ENCODE measurements at places on chromosomes 6 and 20. TPM values are rescaled to one million over a fixed set of nuclear protein-coding genes. Genes with fewer than 3 reads are reported as not detected.

DNA sequence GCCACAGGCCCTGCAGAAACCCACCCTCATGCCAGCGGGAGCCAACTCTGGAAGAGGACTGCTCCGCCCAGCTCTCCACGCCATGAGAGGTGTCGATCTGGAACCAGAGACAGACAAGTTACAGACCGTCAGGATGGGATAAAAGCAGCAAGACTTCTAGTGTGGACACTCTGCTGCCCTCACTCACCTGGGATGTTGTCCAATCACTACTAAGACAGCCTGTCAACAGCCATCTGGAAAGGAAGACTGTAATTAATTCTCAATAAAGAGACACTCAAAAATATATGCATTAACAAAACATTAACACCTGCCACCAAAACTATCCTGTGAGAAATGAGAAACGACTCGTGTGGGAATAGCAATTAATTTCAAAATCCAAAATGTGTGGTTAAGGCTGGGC is 28.3 kb downstream of the SLC2A4RG start:
- no peak for DNase-seq

DNA sequence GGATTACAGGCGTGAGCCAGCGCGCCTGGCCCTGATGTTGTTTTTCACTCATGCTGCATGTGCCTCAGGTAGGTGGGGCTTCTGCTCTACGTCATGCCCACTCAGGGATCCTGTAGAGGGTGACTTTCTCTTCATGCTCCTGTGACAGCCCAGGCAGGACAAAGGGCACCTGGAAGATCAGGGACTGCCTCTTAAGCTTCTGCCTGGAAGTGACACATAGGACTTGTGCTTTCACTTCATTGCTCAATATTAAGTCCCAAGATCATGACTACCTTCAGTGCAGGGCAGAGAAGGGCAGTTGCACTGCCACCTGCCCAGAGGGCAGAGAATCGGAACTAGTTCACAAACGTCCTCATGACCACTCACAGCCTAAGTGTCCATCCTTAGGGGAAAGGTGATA is 249.5 kb upstream of the SULF2 start:
- DNase-seq, result no peak

GRCh38 chr20:46717818-46718541 is 8.5 kb downstream of the SLC2A10 start:
- no peak for DNase-seq

DNA sequence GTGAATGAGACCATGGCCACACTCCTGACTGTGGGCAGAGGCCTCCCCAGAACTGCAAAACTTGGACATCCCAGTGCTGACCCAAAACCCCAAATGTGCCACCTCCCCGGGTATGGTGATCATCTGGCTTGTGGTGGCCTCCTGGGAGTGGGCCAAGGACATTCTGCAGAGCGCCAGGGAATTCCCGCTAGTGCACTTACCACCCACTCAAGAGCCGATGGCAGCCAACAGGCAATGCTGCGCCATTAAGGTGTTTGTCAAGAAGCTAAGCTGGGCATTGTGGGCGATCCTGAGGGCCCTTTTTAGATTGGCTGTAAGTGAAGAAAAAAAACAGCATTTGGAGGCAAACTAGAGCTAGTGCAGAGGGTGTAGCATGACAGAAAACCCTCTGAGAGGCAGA is 9.4 kb downstream of the MMP24 start:
- DNase-seq, result no peak

- DNase-seq, result no peak
Observed at GRCh38 chr6:109912118-109912517, 66.0 kb upstream of the GPR6 start.

GRCh38 chr6:35304299-35304698 is 6.7 kb downstream of the DEF6 start:
- no peak for DNase-seq

GRCh38 chr20:62482146-62482809 is 6.5 kb upstream of the GATA5 start:
- DNase-seq, result no peak

DNA sequence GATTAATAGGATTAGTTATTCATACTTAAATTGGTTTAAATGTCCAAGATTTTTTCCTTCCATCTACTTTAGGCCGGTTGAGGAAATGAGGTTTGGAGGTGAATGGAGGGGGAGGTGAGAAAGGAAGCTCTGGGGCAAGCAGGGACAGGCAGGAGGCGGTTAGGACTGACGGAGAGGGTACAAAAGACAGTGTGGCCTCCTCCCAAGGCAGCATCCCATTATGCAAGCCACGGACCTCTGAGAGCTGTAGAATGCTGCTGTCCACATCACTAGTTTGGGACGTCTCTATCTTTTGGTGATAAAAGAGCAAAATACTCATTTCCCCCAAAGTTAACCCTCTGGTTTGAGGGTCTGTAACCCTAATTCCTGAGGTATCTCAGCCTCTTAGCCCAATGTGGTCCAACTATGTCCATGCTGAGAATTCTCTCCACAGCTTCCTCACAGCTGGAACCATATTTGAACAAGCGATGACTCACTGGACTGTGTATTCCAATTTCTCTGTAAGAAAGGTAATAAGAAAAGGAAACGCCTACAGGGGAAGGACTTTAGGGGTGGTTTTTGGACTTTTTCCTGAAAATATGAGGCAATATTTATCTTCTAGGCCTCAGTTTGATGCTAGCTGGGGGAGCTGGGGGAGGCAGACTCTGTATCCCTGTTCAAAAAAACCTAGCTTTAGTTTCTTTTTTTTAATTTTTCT is 172.2 kb downstream of the TFAP2B start:
- DNase-seq, result no peak

ISM1 gene
- 1.3 TPM for total RNA-seq

TMC2 gene
- not detected for total RNA-seq

SMLR1 gene
- not detected for total RNA-seq

TNFAIP3 gene
- 31.2 TPM for total RNA-seq

SYCP2L gene
- total RNA-seq, result 0.29 TPM

IMPG1 gene
- not detected for total RNA-seq

PPIL6 gene
- total RNA-seq, result 0.58 TPM

PBX2 gene
- total RNA-seq, result 38.3 TPM
